ENCODE measurements at places on chromosomes 11 and 22.

- DNase-seq: no peak
Observed at GRCh38 chr22:26901198-26901816, 243.9 kb downstream of the MIAT start.

GRCh38 chr11:2586793-2587131 is 113.0 kb downstream of the KCNQ1OT1 start:
- no peak for DNase-seq

GRCh38 chr22:38348751-38349496 is 31.7 kb upstream of the CSNK1E start:
- DNase-seq: no peak

DNA sequence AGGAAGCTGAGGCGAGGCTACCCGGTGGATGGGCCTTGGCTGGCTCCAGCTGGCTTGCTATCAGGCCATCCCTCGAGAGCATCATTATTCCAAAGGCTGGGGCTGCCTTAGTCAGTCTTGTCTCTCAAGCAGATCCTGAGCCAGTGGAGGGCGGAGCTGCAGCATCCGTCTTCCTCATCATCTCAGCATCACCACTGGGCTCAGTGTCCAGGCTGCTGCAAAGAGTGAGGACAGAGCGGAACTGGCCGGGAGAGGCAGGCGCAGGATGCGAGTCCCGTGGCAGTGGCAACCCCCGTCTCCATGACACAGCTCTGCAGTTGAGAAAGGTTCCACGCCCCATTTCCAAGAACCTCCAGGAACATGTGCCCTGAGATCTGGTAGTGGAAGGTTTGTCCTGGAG is 4.4 kb downstream of the TP53I11 start:
- no peak for DNase-seq

DNA sequence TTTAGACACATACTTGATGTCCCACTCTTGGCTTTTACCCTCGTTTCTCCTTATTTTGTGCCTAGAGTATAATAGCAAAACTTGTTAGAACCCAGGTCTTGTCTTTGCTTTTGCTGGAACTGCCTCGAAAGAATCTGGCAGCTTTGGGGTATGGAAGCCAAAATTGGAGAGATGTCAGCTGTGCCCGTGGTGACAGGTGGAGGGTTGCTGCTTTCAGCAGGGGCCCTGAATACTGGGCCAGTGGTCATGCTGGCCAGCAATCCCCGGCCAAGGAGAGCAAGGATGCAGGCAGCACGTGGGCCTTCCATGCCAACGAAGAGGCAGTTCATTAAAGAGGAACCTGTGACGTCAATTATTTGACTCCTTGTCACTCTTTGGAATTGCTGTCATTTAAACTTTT is 181.1 kb downstream of the HIPK3 start:
- no peak for DNase-seq

GRCh38 chr11:134837166-134837886 is 425.3 kb upstream of the B3GAT1 start:
- DNase-seq: no peak

- no peak for DNase-seq
Observed at GRCh38 chr22:22946131-22946530, 58.5 kb downstream of the IGLL5 start.

- no peak for DNase-seq
Observed at GRCh38 chr11:44268614-44269080, 41.3 kb downstream of the ALX4 start.

DNA sequence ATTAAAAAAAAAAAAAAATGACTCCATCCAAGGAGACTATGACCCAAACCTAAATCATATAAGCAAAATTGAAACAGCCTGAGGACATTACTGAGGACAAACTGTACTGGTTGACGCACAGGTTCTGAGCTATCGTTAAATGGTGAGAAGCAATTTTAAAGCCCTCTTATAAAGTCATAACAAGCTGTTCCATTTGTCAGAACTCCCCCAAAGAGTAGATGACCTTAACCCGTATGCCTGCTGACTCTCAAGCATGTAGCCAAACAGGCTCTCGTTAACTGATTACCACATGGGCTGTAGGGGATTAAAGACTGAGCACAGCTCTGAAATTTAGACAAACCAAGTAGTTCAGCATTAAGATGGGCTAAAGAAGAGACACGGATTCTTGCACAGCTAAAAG is 2.2 kb downstream of the CRYAB start:
- DNase-seq: no peak

- no peak for DNase-seq
Observed at GRCh38 chr11:3154001-3154599, 11.0 kb downstream of the OSBPL5 start.

- DNase-seq: no peak
Observed at GRCh38 chr11:124120891-124121290, 5.6 kb downstream of the VWA5A start.

DNA sequence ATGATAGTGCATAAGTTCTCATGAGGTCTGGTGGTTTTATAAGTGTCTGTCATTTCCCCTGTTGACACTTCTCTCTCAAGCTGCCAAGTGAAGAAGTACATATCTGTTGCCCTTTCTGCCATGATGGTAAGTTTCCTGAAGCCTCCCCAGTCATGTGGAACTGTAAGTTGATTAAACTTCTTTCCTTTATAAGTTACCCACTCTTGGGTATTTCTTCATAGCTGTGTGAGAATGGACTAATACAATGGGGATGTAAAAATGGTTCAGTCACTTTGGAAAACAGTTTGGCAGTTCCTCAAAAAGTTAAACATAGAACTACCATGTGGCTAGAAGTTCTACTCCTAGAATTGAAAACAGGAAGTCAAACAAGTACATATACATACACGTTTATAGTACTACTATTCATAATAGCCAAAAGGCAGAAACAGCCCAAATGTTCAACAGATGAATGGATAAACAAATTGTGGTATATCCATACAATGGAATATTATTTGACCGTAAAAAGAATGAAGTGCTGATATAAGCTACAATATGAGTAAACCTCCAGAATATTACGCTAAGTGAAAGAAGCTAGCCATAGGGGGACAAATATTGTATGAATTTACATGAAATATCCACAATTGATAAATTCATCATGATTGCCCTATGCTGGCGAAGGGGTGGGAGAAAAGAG is 16.0 kb upstream of the DKK3 start:
- DNase-seq: no peak

GRCh38 chr11:128105950-128106349 is 481.4 kb downstream of the ETS1 start:
- DNase-seq: no peak

- no peak for DNase-seq
Observed at GRCh38 chr11:34296412-34296811, 61.4 kb downstream of the ABTB2 start.

GRCh38 chr22:26974914-26975803 is 317.8 kb downstream of the MIAT start:
- no peak for DNase-seq

DNA sequence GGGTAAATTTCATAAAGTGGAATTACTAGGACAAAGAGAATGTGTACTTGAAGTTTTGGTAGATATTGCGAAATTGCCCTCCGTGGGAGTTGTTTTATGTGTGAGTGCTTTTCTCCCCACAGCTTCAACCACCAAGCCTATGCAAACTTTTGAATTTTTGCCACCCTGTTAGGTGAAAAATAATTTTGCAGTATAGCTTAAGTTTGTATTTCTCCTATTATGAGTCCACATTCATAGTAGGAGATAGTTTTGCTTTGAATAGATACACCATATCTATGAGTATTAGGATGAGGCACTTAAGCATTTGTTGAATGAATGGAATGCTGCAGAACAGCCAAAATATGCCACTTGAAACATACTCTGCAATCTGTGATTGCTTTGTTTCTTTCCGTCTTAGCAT is 43.6 kb downstream of the UVRAG start:
- no peak for DNase-seq

Data from putamen (tissue), 1 donor.